ENCODE measurements at places on chromosomes 6 and 20.

DNA sequence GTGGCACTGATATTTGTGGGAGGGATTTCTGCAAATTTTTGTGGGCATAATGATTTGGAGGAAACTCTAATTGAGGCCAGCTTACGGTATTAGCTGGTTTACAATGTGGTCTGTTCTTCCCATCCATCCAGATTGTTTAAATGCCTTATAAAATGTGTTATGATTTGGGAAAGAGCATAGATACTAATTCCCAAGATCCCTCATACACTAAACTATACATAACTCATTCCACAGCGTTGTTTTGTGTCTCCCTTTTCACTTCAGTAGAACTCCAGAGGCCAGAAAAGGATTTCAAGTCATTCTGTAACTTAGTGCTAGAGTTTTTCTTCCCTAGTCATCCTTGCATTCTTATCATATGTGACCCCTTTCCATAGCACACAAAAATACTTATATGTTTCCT is 292.6 kb upstream of the NT5E start:
- DNase-seq = no peak

DNA sequence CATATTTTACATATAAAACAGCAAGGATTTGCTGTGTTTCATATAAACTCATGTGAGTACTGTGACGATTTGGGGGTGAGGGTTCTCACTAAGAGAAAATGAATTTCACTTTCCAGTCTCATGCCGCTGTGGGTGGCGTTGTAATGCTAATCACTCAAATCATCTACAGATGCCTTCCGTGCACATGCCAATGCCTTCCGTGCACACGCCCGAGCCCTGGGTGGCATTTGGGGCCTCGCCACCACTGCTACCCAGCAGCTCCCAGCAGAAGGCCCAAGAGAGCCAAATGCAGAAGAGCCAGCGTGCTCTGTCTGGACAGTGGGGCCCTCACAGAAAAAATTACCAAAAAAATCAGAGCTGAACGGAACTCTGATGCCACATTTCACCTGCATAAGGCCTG is 53.7 kb downstream of the WDR27 start:
- DNase-seq = no peak

- DNase-seq = no peak
These were observed 203.5 kb downstream of the ADGRB3 start for GRCh38 chr6:68838571-68838970.

- no peak for DNase-seq
These were observed 38.5 kb downstream of the SIM1 start for GRCh38 chr6:100426241-100426640.

DNA sequence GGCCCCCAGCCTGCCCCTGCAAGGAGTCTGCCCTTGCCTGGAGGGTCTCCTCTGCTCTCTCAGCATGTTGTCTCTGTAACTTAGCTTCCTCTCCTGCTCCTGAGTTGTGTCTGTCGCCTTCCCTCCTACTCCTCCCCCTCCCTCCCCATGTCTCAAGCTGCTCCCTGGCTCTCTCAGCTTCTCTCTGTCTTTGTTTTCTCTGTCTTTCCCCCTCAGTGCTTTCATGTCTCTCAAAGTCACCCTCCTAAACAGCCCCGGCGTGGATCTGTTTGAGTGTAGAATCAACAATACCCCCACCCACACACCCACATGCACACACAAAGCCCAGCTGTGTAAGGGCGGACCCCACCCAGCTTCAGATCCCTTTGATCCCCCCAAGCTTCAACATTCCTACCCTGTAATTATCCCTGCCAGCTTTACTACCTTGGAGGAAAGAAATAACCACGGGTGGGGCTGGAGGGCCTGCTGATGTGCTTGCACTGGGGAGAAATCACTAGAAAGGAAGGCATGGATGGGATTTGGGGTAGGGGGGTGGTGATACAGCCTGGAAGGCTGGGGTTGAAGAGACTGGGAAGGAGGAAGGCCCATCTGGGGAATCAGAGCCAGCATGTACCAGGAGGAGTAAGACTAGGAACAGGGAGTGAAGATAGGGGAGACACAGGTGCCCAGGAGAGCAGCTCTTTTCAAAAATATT is 1.0 kb upstream of the LY6G6D start:
- DNase-seq = no peak

DNA sequence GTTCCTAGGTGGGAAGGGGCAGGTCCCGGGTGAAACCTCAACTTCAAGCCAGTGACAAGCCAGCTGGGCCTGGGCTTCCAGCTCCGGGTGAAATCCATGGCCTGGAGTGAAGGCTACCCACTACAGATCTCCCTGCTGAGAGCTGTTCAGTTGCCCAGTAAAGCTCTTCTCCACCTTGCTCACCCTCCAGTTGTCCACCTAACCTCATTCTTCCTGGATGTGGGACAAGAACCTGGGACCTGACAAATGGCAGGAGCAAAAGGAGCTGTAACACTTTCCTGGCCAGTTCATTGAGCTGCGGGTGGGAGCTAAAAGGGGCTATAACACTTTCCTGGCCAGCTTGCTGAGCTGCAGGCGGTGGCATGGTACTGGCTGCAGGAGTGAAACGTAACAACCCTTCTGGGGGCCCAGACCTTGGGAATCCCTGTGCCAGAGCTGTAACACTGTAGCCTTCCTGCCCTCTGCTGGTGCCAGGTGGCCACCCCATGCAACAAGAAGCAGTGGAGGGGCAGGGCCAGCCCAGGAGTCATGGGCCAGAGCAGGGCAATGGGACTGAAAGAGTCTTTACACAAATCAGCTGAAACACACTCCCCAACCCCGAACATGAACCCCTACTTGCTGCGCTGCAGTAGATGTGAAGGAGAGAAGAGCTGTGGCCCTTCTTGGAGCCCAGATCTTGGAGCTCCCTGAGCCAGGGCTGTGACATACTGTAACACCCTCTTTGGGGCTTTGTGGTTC is 3.6 kb upstream of the HINT3 start:
- no peak for DNase-seq

DNA sequence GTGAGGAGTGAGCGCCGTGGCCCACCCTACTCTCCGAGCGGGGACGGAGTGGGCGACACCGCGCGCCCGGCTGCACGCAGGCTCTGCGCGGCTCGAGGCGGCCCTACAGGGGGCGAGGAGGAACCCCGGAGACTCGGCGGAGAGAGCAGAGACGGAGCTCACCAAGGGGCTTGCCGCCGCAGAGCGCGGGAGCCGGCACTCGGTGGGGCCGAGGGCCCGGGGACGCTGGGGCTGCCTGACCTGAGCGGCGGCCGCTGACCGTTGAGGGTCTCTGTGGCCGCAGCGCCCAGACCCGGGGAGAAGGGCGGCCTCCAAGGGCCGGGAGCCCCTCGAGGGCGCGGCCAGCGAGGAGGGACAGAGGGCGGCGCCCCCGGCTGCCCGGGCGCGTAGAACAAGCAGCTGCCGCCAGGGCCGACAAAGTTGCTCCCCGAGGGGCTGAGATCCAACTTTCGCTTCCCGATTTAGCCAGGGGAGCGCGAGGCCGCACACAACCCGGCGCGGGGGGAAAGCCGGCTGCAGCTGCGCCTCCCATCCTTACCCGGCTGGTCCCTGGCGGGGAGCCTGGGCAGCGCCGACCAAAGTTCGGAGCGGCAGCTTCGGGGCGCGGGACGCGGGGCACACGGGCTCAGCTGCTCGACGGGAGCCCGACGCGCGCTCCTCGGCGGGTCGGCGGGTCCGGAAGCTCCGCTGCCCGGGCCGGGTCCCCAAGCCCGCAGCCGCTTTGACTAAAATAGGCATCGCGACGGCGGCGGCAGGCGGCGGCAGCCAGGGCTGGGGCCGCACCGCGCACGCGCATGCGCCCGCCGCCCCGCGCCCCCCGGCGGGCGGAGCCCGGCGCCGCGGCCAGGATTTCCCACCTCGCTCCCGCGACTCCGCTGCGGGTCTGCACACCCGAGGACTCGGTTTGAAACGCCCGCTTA is 43.1 kb downstream of the POPDC3 start:
- peak; percentile 34 for DNase-seq

DNA sequence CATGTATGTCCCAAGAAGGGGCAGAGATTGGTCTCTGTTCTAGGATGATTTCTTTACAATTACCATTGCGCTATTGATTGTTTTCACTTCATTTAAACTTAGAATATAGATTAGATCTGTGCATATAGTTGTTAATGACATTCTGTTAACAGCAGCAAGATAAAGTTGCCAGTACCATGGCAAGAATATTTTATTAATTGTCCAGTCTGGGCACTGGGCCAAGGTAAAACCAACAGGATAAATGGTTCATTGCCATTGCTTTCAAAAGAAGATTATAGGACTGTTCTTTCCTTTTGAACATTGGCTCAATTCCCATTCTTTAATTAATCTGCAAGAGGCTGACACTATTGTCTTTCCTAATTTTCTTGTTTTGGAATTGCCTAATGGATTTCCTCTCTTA is 592.4 kb downstream of the RFPL4B start:
- DNase-seq = no peak

GRCh38 chr6:45756606-45757005 is 259.1 kb downstream of the CLIC5 start:
- DNase-seq = no peak

DNA sequence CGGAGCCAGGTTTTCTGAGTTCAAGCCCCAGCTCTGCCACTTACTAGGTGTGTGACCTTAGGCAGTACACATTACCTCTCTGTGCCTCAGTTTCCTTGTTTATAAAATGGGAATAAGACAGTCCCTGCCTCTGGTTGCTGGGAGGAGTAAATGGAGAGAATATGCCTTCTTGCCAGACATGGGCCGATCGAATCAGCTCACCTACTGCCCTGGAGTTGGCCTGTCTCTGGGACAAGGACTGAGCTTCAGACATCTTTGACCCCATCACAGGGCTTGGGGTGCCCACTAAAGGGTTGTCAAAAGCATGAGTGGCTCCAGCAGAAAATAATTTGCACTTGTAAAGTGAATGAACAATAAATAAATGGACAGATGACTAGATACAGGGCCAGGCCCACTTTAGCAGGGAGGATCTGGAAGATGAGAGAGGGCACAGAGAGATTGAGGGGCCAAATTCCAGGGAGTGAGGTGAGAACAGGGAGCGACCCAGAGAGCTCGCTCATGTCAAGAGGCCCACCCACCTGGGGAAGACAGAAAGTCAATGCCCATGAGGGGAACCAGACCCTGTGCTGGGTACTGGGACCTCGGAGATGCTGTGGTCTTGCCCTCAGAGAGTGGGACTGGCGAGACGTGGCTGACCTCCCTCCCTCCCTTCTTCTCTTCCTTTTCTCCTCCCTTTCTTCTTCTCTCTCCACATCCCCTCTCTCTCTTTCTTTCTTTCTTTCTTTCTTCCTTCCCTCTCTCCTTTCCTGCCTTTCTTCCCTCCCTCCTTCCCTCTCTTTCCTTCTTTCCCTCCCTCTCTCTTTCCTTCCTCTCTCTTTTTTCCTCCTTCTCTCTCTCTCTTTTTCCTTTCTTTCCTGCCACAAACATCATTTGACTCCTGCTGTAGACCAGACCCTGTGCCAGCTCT is 3.9 kb upstream of the BPIFA2 start:
- no peak for DNase-seq

GRCh38 chr6:133889557-133890403 is 867 bp downstream of the TCF21 start:
- DNase-seq = no peak

GRCh38 chr6:26284537-26285142 is 80.4 kb upstream of the BTN3A2 start:
- DNase-seq = peak; percentile 53

GRCh38 chr20:22546344-22546743 is 38.0 kb downstream of the FOXA2 start:
- no peak for DNase-seq

- no peak for DNase-seq
These were observed 17.5 kb upstream of the MYCT1 start for GRCh38 chr6:152680151-152680550.

- DNase-seq = no peak
These were observed 48.7 kb downstream of the UNC5CL start for GRCh38 chr6:40990301-40990700.

DNA sequence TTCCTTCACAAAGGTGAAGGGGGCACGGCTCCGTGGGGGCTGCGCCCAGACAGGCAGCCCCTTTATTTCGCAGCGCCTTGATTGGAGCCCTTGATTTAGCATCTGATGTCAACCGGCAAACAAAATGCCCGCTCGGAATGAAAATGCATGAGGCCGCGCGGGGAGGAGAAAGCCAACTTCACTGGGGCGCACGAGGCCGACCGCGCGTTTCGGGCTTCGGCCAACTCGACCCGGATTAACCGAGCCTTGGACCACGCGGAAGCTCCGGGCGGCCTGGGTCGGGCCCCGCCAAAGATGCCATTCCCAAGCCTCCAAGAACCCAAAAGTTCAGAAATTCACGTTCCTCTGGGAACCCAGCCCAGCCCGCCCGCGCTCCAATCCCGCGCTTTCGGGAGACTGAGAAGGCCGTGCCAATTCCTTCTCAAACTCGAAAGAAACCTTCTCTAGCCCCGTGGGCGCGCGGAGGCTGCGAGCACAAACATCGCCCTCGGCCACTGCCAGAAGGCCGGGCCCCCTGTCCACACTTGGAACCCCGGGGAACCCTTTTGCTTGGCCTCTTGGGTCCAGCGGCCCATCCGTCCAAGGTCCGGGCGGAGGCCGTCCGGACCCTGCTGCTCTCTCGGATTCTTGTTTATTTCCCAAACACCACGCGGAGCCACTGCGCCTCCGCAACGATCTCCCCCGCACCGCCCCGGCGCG is 879 bp upstream of the INSM1 start:
- DNase-seq = no peak

DNA sequence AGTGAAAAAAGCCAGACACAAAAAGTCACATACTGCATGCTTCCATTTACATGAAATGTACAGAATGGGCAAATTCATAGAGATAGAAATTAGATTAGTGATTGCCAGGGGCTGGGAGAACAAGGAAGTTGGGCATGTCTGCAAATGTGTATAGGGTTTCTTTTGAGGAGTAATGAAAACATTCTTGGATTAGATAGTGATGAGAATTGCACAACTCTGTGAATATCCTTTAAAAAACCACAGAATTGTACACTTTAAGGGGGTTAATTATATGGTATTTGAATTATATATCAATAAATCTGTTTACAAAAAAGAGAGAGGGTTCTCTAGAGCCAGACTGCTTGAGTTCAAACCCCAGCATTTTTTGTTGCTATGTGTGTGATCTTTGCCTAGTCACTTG is 188.1 kb downstream of the CDC5L start:
- DNase-seq = no peak

DNA sequence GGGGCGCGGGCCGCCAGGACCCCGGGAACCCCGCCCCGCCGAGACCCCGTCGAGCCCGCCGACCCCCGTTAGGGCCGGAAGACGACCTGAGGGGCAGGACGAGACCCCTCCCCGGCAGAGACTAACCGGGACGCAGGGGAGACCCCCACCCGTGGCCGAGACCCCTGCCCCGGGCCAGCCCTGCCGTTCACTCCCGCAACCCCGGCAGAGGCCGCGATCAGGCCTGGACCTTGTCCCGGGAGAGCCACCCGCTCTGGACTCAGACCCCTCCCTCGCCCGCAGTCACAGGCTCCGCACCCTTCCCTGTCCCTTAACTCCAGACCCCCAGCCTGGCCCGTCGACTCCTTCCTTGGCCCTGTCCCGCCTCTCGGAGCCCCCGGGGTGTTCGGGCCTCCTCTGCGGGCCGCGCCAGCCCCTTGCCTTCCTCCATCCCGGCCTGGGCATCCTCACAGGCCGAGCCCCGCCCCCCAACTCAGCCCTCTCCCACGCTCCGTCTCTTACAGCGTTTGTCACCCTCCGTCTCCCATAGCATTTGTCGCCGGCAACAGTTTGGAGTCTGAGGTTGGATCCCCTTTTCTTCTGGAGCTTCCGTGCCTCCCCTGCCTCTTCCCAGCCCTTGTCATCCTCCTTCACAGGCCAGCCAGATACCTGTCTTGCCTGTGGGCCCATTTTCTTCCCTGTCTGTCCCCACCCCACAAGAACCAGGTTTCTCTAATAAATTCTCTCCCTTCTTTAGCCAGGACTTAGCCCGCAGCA is 569 bp downstream of the TCEA2 start:
- DNase-seq = no peak
